Stimulated activated CD4-positive, alpha-beta T cell treated with anti-CD3 and anti-CD28 coated beads, Interleukin-4, amount 100 ng/mL, for 48 hours (primary cell): ENCODE measurements at places on chromosomes 5 and 9.

- DNase-seq = no peak
These were observed 123.6 kb downstream of the INVS start for GRCh38 chr9:100222674-100223073.

DNA sequence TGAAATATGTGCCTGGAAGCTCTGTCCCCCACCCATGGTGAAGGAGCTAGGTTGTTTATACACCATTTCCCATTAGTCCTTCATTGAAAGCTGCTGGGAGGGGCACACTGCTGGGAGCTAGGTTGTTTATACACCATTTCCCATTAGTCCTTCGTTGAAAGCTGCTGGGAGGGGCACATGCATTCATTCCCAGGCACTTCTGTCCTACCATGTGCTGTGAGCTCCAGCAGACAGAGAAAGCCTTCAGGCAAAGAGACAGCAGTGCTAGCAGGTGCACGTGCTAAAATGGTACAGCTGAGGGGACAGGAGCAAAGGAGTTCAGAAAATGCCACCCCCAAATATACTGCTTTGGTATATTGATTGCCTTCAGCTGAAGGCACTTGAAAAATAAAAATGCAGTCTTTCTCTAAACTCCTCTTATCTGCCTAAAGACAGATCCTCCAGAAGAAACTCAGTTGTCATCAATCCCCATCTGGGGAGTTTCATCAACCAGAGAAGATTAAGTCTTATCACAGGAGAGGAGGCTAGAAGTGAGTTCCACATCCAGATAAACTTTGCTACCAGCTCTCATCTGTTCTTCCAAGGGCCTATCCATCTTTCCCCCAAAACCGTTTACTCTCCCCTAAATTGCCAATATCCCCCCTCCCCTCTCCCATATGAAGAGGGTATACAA lies 27.7 kb upstream of the DAPK1 start:
- DNase-seq = no peak

GRCh38 chr5:169827769-169828168 lies 152.5 kb downstream of the INSYN2B start:
- no peak for DNase-seq

- DNase-seq = no peak
These were observed 1.3 kb downstream of the HINT2 start for GRCh38 chr9:35813434-35814105.

GRCh38 chr5:169301986-169302385 lies 1.0 kb upstream of the SLIT3 start:
- DNase-seq = no peak

GRCh38 chr5:55935371-55935770 lies 59.4 kb downstream of the IL6ST start:
- DNase-seq = no peak

DNA sequence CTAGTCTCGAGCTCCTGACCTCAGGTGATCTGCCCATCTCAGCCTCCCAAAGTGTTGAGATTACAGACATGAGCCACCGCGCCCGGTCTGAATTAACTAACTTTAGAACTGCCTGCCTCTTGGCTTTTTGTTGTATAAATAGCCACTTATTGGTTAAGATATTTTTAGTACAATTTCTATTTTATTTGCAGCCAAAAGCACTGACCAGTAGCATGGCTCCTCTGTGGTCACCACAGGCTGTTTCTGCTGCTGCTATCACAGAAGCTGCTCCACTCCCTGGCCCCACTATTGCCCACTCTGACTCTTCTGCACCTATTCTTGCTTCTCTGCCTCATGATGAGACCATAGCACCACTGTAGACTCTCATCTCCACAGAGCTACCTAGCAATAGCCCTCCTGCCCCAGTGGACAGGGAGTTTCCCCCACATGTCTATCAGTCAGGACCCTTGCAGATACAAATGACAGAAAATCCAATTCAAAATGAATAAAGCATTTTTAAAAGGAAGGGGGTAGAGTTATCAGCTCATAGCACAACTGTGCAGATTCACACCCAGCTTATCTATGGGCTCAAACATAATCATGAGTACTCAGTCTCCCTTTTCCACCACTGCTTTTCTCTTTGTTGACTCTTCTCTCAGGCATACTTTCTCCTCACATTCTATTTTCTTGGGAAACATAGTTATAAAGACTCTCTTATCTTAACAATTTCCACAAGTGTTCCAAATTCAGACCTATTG lies 151.8 kb upstream of the EPB41L4A start:
- DNase-seq = no peak

- DNase-seq = no peak
These were observed 21.7 kb downstream of the ALG2 start for GRCh38 chr9:99199938-99200539.

DNA sequence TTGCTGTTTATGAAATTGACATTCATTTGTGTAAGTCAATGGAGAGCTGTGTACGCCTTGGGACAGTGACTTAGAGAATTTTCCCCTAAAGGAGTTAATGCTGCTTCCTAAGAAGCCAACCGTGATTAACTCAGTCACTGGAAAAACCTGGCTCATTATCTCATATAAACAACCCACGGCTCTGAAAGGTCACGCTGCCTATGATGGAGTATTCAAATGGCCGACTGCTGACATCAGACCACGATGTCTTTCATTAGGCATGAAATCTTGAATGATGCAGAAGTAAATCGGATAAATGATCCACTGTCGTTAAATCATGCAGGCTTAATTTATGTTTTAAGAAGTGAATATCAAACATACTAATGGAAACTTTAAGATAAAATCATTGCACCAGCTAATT lies 603.7 kb downstream of the RAB3C start:
- DNase-seq = no peak

DNA sequence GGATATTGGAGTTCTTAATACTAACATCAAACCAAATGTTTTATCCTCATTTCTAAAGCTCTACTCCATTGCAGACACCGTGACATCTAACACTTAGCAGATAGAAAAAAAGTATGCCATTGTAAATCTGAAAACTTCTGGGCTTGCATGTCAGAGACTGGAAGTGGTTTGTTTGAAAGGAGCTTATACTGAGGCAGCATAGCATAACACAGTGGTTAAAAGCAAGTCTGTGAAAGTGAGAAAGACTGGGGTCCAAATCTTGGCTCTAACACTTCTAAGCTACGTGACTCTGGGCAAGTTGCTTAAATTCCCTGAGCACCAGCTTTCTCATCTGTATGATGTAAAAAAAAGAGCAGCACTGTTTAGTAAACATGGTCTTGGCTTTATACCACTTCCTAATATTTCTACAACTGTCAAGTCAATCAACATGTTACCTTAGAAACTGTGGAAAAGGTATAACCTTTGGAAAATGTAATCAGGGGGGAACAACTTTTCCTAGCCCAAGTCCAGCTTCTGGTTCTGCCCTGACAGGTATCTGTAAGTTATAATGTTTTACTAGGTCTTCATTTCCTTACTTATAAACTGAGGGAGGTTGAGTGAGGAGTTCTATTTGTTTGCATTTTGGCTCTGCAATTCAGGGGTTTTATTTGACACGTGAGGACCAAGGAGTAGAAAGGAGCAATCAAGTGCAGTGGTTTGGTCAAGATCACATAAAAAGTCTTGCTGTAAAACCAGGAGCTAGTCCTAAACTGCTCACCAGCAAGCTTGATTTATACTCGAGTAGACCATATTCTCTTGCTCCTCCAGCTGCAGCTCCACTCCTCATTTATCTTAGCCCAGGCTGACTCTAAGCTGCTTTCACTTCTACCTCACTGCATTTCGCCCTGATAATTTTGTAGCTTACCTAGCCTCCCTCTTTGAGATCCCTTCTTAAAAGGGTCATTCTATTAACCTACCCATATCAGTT lies 541.0 kb downstream of the RAB3C start:
- no peak for DNase-seq

DNA sequence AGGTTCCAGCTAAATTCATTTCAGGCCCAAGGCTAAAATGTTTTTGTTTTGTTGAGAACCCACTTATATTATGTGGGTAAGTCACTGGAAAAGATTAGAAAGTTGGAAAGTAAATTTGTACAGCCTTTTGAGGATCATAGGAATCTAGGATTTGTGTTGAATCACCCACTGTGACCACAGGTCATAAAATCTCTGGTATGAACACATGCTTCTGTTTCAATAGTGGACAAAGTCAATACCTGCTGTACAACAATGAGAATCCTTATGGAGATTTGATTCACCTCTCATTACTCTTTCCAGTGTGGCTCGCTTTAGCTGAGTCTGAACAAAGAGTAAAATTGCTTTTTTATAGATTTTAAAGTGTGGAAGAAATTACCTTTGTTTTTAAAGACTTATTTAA lies 369.5 kb downstream of the TMEM167A start:
- no peak for DNase-seq

GRCh38 chr5:155307229-155307628 lies 293.7 kb downstream of the KIF4B start:
- DNase-seq = no peak

GRCh38 chr5:156109317-156110023 lies 217.5 kb upstream of the SGCD start:
- no peak for DNase-seq

DNA sequence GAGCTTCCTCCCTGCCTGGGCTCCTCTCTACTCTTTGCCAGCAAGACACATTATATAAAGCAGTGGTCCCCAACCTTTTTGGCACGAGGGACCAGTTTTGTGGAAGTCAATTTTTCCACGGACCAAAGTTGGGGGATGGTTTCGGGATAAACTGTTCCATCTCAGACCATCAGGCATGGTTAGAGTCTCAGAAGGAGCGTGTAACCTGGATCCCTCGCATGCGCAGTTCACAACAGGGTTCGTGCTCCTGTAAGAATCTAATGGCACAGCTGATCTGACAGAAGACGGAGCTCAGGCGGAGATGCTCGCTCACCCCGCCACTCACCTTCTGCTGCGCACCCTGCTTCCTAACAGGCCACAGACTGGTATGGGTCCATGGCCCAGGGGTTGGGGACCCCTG lies 142.8 kb downstream of the LIFR start:
- DNase-seq = no peak

DNA sequence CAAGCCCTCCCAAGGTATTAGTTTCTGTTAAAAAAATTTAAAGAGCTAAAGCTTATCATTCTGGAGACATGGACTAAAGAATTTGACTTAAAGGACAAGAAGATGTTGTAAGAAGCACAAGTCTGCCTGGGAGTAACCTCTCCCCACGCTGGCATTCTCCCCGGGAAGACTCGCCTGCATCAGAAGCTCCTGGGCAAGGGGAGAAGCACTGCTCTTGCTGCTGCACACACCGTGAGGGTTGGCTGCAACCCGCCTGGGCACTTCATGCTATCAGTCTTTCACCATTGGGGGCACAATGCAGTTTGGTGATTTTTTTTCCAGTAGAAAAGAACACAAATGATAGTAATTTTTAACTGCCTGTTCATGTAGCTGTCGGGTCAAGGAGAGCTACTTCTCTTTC lies 192.5 kb upstream of the PANK3 start:
- DNase-seq = no peak

DNA sequence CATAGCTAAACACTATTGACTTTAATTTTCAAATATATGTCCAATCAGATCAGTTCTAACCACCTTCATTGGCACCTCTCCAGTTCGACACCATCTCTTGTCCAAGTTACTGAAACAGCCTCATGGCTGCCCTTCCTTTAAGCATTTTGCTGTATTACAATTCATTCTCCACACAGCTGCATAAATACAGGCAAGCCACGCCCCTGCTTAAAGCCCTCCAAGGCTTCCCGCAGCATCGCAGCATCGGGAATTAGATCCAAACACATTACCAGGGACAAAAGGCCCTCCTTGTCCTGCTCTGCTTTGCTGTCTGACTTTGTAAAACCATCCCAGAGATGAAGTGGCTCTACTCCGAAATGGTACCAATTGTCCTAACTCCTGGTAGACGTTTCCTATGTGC lies 75.1 kb upstream of the RAI14 start:
- DNase-seq = no peak

DNA sequence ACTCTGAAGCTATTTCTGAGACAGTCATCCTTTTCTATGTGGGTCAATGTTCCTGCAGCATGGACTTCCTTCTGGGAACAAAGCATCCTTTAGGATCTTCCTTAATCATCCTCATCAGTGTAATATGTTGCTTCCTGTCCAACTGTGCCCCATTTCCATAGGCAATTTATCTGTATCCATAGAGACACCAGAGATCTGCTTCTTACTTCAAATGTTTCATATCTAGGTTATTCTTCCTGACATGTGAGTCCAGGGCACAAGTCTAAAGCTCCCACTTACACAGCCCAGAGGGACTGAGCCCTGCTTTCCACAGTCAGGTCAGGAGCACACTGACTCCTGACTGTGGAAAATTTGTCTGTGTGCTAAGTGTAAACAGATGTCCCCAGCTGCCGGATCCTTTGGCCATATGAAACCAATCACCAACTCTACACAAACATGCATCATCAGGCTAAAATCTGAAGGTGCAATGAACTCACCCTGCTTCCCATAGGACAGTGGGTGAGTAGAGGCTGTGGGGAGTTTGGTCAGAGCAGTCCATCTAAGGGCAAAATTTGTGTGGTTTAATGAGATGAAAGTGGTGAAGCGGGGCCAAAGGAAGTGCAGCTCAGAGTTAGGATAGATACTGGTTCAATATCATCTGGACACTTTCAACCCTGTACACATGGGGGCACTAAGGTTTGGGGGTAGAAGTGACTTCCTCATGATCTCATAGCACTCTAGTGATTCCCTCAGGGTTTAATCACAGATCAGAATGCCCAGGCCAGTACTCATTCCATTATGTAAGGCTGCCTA lies 85.2 kb upstream of the TNC start:
- no peak for DNase-seq

DNA sequence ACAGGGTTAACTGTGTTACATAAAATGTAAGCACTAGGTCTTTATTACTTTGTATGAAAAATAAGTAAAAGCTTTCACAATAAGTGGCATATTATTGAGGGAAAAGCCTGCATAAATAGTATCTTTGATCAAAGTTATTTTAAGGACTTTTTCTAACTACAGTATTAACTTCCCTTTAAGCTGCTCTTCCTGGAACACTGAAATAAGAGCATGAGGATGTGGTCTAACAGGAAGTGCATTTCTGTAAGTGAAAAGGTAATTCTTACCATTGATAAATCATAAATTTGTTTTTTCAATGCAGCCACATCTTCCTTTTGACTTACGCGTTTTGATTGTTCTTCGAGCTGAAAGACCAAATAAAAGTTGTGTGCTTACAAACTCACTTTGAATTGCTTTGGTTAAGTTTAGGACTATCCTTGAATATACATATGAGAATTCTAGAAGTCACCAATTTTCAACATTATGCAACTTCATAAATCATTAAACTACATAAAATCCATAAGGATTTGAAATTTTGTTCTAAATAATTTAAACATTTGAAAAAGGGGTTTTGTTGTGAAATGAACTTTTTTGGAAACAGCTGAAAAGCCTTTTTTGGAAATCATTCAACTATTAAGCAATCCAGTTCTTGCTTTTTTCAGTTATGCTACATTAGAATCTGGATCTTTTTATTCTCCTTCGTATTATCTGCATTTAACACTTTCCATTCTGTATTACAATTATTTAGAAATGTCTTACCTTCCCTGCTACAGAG lies 50.6 kb downstream of the RASEF start:
- DNase-seq = no peak

- no peak for DNase-seq
These were observed 158.1 kb upstream of the NREP start for GRCh38 chr5:111914966-111915636.

- no peak for DNase-seq
These were observed 443.4 kb downstream of the ANXA1 start for GRCh38 chr9:73595036-73595545.

GRCh38 chr5:4511996-4512656 lies 628.0 kb upstream of the ADAMTS16 start:
- DNase-seq = no peak
